Lower leg skin (tissue), 4 donors: ENCODE measurements at places on chromosomes 5 and 9. TPM values are rescaled to one million over a fixed set of nuclear protein-coding genes. Genes with fewer than 3 reads are reported as not detected.

- DNase-seq, result no peak
Measured at GRCh38 chr9:98118640-98119601, at the start of gene TRIM14. TSS of gene TRIM14 (minus strand) at chr9:98119222. CDS start at chr9:98119188, 34 bp downstream.

DNA sequence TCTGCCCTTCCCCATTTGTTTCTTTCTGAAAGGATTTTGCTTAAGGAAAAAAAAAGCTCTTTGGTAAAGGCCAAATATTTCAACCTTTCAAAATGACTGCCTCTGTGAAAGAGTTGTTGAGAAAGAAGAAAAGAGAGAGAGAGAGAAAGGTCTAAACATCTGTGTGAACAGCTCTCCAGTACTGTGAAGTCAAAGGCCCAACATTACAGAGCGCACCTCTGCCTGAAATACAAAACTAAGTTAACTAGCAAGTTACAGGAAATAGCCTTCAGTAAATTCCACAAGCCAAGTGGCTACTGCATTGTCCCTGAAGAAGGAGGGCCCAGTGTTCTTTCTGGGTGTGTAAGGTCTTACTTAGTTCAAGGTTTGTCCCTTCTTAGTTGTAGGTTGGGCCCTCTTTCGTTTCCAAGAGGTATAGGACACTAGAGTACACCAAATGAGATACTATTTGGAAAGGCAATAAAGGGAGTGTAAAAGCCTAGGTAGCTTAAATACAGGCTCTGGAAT, 104.4 kb downstream of the THBS4 start:
- no peak for DNase-seq

DNA sequence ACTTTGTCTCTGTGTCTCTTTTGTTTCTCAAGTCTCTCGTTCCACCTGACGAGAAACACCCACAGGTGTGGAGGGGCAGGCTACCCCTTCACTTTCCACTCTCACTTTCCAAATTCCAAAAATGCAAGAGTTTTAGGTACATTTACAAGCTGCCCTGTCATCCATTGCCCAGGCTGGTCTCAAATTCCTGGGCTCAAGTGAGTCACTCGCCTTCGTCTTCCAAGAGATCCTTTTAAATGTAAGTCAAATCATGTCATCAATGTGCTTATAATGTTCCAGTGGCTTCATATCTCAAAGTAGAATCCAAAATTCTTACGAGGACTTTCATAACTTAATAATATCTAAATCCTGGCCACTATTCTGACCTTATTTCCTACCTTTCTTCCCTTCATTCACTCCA, 20.4 kb upstream of the UGCG start:
- no peak for DNase-seq

DNA sequence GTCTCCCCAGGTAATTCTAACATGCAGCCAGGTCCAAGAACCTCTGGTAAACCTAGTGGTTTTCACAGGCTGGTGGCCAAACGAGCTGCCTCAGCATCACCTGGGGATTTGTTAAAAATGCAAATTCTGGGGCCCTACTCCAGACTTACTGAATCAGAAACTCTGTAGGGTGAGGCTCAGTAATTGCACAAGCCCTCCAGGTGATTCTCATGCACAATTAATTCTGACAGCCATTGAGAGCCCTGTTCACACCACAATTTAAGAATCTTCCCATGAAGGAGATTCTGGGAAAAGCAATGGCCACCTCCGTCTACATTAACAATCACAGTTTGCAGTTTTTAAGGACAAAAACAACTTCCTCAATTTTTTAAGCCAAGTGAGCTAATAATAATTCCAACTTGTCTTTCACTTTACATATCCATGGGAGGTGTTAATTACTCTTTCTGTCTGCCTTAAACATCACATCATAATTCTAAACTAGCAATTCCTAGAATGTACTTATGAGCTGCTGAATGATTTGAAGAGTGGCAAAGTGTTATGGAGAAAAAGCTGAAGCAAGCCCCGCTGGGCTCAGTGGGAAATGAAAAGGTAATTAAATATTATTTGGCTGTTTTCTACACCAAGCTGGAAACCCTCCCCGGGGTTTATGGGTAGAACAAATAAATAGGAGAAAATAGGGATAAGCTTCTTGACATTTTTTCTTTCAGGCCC, 70.0 kb downstream of the GLDC start:
- DNase-seq, result no peak

- DNase-seq, result no peak
Measured at GRCh38 chr5:67031692-67032091, 164.9 kb downstream of the CD180 start.

GRCh38 chr5:32578363-32578762, 7.0 kb upstream of the SUB1 start:
- DNase-seq, result no peak

Gene CNTFR
- total RNA-seq, result 3.9 TPM

Gene C5orf46
- 179 TPM for total RNA-seq
